CD4-positive, CD25-positive, alpha-beta regulatory T cell (primary cell): ENCODE measurements at places on chromosomes 1 and 21.

GRCh38 chr21:45735259-45736000 lies 91.9 kb downstream of the PCBP3 start:
- no peak for DNase-seq

- DNase-seq: peak; percentile 24
Observed at GRCh38 chr21:29302359-29302875, 3.7 kb downstream of the BACH1 start.

- DNase-seq: no peak
Observed at GRCh38 chr1:38031513-38031866, 15.1 kb downstream of the POU3F1 start.

DNA sequence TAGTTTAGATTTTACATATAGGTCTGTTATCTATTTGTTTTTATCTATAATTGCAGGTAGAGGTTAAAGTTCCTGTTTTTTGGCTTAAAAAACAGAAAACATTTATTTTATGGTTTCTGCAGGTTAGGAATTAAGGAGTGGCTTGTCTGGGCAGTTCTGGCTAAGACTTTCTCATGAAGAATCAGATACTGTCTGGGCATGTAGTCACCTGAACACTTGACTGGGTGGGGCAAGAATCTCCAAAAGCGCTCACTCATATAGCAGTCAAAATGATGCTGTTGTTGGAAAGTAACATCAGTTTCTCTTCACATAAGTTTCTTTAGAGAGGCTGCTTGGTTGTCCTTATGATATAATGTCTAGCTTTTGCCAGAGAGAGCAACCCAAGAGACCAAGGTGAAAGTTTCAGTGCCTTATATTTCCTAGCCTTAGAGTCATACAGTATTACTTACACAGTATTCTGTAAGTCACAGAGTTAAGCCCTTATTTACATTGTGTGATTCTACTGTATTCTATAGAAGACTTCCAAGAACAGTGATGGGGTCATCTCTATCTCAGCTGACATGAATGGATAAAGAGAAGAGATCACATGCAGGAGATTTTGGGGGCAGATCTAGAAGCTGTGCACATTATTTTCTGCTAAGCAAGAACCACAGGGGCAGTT lies 125.4 kb upstream of the GPR52 start:
- DNase-seq: no peak

DNA sequence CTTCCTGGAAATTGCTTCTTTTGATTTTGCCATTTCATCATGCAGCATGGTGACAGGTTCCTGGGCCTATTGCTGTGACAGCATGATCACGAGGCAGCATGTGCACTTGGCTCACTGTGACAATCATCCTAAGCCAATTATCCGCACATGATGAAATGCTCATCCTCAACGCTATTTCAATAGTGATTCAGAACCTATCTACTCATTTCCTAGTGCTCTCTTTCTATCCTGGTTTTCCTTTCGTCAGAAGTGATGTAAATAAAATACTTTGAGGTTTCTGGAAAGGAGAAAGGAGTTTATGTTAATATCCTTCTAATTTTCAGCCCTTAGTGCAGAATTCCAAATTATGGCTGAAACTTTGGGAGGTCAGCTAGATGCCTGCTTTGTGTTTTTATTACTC lies 110.6 kb upstream of the ADAMTS5 start:
- no peak for DNase-seq
